NCI-H1105 treated with DMSO at 0.1 percent for 48 hours (cell line): ENCODE measurements at places on chromosomes 1 and 21.

GRCh38 chr1:65253800-65254319 is 55.5 kb upstream of the DNAJC6 start:
- DNase-seq: no peak

- DNase-seq: no peak
Observed at GRCh38 chr1:149925345-149925744, 2.3 kb downstream of the SF3B4 start.

DNA sequence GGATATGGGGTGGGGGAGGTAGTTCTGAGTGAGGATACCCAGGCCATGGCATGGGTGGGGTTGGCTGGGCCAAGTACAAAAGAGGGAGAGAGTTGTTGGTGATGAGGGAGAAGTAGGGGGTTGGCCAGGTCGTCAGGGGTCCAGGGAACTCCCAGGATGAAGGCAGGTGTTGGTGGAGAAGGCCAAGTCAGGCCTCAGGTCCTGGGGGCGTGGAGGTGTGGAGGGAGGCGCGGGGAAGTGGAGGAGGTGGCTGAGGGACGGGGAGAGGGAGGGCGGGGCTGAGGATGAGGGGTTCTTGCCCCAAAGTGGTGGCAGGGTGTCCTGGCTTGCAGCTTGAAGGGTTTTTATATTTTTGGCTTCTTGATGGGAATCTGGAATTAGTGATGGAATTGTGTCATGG is 61.1 kb downstream of the FOXO6 start:
- DNase-seq: no peak

DNA sequence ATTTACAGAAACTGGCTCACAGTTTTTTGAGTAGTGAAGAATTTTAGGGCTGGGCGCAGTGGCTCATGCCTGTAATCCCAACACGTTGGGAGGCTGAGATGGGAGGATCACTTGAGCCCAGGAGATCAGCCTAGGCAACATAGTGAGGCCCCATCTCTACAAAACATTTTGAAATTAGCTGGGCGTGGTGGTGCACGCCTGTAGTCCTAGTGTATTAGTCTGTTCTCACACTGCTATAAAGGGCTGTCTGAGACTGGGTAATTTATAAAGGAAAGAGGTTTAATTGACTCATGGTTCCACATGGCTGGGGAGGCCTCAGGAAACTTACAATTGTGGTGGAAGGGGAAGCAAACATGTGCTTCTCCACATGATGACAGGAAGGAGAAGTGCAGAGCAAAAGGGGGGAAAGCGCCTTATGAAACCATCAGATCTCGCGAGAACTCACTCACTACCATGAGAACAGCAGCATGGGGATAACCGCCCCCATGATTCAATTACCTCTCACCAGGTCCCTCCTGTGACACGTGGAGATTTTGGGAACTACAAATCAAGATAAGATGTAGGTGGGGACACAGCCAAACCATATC is 24.4 kb upstream of the DYRK1A start:
- no peak for DNase-seq

GRCh38 chr1:147630447-147630846 is 39.9 kb downstream of the ACP6 start:
- DNase-seq: no peak

DNA sequence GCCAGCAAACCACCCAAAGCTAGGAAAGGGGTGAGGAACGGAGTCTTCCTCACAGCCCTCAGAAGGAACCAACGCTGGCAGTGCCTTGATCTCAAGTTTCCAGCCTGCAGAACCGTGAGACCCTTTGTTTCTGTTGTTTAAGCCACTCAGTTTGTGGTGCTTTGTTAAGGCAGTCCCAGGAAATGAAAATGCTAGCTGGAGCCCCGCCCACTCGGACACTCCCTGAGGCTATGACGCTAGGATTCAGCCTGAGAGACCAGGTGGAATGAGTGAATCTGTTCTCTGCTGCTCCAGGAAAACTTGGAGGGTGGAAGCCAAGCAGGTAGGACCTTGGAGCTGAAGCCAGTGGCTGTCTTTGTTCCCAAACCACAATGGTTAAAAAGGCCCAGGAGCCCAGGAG is 196.5 kb upstream of the POU3F1 start:
- no peak for DNase-seq

DNA sequence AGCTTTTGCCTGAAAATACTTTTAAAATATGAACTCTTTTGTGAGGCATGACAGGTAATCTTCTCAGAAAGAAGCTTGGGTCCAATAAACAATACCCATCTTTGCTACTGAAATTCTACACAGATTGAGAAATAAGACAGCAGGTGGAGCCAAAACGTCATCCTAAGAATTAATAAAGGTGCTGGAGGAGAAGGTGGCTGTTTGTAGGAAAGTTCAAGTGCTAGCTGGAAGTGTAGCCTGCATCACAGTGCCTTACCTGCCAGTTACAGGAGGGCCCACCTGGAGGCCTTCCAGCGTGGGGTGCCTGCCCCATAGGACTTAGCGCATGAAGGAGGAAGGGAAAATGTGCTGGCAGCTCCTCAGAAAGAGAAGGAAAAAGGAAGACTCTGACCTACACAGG is 93.7 kb downstream of the TTC3 start:
- DNase-seq: peak; percentile 59

DNA sequence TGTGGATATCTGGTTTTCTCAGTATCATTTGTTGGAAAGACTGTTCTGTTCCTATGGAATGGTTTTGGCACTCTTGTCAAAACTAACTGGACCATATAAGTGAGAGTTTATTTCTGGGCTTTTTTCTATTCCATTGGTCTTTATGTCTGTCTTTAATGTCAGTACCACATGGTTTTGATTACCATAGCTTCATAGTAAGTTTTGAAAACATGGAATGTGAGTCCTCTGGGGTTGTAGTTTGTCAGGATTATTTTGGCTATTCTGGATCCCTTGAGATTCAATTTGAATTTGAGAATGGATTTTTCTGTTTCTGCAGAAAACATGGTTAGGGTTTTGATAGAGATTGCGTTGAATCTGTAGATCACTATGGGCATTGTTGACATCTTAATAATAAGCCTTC is 107.9 kb downstream of the ZFYVE9 start:
- DNase-seq: no peak

GRCh38 chr21:27145134-27145798 is 178.4 kb upstream of the ADAMTS5 start:
- no peak for DNase-seq

DNA sequence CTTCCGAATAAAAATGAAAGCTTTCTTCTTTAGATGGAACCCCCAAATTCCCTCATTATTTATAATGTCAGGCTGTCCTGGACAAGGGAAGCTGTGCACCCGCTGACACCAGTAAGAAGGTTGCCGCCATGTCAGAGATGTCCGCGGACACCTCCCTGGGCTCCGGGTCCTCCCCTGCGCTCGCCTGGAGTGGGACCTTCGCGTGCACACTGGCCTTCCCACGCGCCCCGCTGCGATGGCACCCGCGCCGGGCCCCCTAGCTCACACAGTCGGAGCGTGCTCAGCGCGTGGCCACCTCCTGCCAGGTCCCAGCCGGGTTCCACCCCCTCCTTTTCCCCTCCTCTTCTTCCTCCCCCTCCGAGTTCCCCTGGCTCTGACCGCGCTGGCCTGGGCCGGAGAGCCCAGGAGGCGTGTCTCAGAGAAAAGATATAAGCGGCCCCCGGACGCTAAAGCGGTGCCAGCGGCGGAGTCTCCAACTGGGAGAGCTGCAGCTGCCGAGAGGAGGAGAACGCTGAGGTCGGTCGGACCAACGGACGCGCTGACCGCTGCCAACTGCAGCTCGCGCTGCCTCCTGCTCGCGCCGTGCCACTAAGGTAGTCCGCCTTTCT is at the start of gene G0S2:
TSS of gene G0S2 (plus strand) at position 456 of the 608 bp plus-strand sequence. CDS start 273 bp downstream, outside the sequence.
- peak; percentile 28 for DNase-seq

DNA sequence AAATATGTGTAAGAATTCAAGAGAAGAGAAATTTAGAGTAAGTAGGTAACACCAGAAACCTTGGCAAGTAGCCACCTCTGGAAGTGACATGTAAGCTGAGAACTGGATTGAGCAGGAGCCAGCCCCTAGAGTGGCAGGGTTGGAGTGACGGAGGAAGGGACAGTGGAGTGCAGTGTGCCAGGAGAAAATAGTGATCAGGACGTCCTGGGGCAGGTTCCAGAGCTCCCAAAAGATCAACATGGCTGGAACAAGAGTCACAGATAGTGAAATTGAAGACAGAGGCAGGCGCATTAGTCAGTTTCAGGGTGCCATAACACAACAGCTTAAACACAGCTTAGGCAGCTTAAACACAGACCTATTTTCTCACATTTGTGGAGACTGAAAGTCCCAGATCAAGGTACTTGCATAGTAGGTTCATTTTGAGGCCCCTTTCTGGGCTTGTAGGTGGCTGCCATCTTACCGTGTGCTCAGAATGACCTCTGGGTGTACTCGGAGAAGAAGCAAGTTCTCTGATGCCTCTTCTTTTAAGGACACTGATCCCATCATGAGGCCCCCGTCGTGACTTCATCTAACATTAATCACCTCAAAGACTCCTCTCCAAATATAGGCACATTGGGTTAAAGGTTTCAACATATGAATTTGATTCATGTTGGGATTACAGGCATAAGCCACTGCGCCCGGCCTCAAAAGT is 37.2 kb downstream of the GNPAT start:
- DNase-seq: peak; percentile 34

- peak; percentile 52 for DNase-seq
Observed at GRCh38 chr1:39799770-39800470, 11.3 kb upstream of the BMP8B start.

- no peak for DNase-seq
Observed at GRCh38 chr1:33301273-33301984, 19.5 kb downstream of the A3GALT2 start.

- peak; percentile 52 for DNase-seq
Observed at GRCh38 chr1:157156058-157156541, 17.9 kb upstream of the ETV3 start.

- peak; percentile 54 for DNase-seq
Observed at GRCh38 chr1:154837672-154838171, 32.4 kb downstream of the KCNN3 start.

DNA sequence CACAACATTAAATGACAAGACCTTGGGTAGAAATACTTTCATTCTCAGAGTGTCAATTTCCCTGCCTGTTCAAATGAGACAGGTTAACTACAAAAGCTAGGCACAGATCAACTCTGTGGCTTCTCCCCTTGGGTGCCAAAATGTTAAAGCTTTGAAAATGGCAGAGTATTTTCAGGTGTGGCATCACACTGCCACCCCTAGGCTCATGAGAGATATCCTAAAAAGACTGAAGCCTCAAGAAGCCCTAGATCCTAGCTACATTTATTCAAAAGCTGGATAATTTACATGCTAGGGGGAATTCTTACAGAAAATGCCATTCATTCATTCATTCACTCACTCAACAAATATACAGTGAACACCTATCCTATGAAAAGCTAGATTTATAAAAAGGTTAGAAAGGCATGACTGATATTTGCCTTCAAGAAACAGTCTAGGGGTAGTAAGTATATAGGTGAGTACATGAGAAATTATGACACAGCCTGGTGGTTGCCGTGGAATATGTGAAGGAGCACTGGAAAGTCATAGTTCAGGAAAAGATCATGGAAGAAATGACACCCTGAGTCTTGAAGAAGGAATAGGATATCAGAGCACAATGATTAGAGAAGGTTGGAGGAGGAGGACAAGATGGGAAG is 15.9 kb upstream of the RAB4A start:
- peak; percentile 15 for DNase-seq

DNA sequence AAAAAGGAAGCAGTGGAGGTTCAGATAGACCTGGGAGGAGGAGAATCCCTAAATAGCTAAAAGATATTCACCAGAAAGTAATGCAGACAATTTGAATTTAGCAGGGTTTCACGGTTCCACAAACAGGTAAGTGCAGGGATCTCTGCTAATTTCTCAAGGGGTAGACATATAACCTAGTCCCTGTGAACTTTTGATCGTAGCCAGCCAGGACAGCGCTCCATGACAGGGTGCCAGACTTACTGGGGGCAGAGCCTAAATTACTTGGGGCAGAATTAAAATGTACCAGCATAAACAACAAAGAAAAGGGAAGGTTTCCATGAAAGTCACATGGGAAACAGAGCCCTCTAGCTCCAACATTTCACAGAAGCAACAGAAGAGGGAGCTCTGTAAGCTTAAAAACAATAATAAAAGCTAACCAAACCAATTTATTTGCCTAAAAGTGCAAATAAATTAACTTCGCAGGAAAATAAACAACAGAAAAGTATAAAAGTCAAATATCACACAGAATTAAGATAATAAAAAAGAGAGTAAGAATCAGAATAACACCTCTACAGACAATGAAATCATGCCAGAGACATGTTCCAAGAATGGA is 198.3 kb downstream of the DUSP10 start:
- peak; percentile 10 for DNase-seq

- no peak for DNase-seq
Observed at GRCh38 chr1:43035821-43036741, 77.4 kb upstream of the SLC2A1 start.

GRCh38 chr1:230939806-230940489 is 38.7 kb downstream of the TTC13 start:
- no peak for DNase-seq

DNA sequence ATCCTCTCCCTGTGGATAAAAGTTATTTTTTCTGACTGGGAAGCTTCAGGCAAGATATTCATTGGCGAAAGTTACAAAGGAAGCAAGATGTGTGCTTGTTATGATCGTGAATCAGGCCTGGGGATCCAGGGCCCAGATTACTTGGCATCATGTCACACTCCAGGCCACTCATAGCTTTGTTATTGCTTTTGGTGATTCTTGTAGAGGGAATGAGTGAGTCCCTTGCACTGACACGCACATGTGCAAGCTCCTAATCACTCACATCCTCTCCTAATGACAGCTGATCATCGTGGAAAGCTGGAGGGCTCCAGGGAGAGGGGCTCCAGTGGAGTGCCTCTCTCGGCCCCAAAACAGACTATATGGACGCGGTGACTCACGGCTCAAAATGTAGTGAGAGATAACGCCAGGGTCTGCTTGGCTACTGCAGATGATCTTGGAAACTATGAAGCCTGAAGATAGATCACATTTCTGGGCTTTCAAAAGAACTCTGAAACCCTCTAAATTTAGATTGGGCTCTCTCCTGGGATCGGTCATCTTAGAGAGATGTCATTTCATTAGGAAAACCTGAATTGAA is 481.1 kb upstream of the USP24 start:
- DNase-seq: no peak

- DNase-seq: no peak
Observed at GRCh38 chr1:85806236-85806965, 98.2 kb upstream of the ZNHIT6 start.

DNA sequence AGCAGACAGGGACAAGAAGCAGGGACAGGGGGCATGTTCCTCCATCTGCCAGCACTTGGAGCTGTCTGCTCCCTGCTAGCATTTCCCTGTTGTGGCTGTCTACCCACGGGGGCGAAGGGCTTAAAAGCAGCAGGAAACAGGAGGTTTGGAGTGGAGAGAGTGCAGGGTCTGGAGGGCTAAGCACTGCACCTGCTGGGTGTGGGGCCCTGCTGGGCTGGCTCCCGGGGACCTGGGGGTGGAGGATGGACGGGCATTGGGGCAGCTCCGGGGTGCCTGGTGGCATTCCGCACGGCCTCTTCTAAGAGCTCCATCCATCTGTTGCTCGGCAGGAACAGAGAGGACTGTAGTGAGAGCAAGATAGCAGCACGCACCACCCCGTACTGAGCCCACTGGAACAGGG is 21.2 kb downstream of the LRRC71 start:
- DNase-seq: no peak
